Central memory CD8-positive, alpha-beta T cell (primary cell): ENCODE measurements at places on chromosomes 1 and 21.

DNA sequence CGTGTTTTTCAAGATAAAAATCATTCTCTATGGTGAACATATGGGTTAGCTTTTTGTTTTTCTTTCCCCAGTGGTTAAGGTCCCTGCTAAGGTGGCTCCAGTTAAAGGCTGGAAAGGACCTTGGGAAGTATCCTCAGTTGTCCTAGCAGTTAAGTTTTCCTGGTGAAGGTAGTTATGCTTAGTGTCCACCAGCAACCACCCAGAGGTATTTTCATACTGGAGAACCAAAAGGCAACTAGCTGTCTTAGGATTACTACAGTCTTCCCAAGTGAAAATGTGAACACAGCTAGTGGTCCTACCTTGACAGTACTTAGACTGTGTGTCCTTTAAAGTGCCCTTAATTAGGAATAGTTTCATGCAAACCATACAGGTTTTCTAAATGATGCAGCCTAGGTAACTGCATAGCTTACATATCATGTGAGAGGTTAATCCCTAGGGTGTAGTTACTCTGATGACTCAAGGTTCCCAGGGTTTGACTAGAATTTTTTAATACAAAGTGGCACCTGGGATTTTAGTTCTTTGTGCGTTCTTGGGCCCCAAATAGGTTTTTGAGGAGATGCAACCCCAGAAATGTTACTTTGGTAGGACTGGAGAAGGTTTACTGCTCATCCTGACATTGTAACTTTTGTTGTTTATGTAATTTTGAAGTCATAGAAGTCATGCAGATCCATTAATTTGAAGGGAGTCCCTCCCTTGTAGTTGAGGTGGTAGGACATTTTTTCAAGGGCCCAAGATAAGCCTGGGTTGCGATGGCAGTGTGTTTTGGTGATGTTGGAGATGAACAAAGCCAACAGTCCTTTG is 36.5 kb downstream of the YY1AP1 start:
- DNase-seq, result no peak

- no peak for DNase-seq
These were observed 37.1 kb upstream of the RAP1GAP start for GRCh38 chr1:21706151-21706835.

- no peak for DNase-seq
These were observed 180.9 kb downstream of the PCP4 start for GRCh38 chr21:40047993-40048730.

DNA sequence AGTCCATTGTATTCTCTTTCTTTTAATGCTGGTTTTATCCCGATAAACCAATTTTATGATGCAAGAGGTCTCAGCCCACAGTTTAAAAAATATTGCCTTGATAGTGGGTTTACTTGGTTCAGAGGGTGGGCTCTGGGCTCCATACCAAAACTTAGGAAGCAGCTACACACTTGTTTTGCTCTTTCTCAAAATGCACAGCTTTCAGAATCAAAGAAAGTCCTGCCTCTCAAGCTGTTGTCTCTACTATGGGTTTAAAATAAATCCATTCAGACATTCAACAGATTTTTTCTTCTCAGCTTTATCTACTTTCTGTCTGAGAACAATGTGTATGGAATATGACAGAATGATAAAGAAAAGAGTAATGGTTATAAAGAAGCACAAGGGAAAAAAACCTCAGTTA is 14.8 kb upstream of the HHAT start:
- DNase-seq, result no peak

DNA sequence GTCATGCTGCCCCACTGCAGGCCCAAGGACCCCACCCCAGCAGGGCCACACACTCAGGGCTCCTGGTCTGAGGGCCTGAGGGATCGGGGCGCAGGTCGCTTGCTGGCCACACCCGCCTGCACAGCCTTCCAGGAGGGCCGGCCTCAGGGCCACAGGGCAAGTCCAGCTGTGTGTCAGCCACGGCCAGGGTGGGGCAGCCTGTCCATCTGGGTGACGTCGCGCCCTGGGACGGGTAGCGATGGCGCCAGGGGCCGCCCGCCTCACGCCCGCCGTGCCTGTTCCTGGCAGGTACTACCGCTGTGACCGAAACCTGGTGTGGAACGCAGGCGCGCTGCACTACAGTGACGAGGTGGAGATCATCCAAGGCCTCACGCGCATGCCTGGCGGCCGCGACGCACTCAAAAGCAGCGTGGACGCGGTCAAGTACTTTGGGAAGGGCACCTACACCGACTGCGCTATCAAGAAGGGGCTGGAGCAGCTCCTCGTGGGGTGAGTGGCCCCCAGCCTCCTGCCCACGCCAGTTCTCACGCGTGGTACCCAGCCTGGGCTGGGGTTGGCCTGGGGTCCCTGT is 2.5 kb downstream of the COL6A1 start:
- DNase-seq, result no peak

- DNase-seq, result no peak
These were observed 556.5 kb downstream of the PTBP2 start for GRCh38 chr1:97277891-97278654.

DNA sequence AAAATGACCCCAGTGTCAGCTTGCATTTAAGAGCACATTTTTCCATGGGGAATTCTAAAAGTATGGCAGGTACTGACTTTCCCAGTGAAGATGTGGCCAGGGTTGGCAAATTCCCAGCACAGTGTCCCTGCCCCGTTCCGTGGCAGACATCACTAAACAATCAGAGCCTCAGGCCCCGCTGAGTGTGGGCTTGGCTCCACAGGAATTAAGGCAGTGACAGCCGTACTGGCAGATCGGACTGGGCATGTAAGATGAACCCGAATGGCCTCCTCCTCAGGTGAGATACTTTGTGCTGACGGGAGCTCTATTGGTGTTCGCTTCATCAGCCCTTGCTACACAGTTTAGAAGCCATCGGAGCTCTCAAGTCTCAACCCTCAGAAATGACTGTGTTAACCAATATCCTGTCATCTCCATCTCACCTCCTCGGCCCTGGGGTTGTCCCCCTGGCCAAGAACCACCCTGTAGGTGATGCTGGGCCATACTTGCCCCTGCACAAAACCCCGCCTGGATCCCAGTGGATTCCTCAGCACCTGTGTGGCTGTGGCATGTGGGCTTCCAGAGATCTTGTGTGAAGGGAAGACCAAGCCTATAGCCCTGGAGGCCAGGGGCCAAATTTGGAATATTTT is 29.0 kb upstream of the ABCG1 start:
- no peak for DNase-seq

DNA sequence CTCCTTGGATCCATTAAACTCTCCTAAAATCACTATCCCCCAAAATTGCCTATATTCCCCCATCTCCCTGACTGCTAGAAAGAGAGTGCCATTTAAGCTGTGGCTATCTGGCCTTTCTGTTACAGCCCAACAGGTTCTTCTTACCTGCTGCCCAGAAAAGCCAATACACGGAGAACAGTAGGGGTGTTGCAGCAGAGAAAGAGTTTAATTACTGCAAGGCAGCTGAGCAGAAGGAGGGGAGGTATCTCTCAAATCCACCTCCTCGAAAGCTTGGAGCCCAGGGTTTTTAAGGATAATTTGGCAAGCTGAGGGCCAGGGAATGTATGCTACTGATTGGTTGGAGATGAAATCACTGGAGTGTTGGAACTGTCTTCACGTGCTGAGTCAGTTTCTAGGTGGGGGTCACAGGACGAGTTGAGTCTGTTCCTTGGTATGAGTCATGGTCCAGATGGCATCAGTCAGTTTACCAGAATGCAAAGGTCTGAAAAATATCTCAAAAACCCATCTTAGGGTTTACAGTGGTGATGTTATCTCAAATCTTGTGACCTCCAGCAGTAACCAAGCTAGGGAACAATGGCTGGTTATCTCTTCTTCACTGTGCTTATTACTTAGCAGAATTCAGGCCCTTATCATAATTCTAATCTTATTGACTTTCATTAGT is 89.8 kb downstream of the SMYD3 start:
- no peak for DNase-seq

GRCh38 chr1:150622303-150622975 is 7.0 kb downstream of the ENSA start:
- no peak for DNase-seq
